ENCODE measurements at places on chromosomes 2 and 18.

GRCh38 chr2:11140492-11140891 is 14.8 kb upstream of the SLC66A3 start:
- DNase-seq = no peak

GRCh38 chr2:119520696-119521432 is 3.4 kb downstream of the SCTR start:
- DNase-seq = no peak

DNA sequence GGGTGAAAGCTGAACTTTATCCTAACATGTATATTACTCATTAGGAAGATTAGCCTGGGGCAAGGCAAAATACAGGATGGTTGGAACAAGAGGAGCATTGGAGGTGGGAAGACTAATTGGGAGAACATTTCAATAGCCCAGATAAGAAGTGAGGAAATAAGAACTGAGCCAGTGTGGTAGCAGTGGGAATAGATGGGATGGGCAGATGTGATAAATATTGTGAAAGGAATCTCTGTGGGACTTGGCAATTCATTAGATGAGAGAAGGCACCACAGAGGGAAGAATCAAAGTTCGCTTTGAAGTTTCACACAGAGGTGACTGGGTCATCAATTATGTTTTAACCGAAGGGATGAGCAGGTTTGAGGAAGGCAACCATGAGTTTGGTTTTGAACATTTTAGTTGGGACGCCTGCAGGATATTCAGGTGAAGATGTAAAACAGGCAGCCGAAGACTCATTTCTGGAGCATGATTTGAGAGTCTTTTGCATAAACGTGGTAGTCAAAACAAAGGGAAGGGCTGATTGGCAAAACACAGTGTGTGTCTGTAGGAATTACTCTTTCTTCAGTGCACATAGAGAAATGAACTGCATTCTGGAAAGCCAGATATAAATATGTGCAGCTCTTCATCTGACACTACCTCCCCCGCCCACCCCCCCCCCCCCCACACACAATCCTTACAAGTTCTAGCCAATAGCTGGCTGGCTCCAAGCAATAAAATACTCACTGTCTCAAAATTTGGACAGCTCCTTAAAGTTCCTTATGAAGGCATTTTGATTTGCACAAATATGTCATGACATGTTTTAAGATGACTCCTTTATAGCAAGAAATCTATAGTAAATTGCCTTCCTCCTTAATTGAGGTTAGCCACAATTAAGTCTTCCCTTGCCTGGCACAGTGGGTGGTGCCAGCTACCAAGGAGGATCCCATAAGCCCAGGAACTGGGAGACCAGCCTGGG is 1.9 kb upstream of the SLC1A4 start:
- no peak for DNase-seq

DNA sequence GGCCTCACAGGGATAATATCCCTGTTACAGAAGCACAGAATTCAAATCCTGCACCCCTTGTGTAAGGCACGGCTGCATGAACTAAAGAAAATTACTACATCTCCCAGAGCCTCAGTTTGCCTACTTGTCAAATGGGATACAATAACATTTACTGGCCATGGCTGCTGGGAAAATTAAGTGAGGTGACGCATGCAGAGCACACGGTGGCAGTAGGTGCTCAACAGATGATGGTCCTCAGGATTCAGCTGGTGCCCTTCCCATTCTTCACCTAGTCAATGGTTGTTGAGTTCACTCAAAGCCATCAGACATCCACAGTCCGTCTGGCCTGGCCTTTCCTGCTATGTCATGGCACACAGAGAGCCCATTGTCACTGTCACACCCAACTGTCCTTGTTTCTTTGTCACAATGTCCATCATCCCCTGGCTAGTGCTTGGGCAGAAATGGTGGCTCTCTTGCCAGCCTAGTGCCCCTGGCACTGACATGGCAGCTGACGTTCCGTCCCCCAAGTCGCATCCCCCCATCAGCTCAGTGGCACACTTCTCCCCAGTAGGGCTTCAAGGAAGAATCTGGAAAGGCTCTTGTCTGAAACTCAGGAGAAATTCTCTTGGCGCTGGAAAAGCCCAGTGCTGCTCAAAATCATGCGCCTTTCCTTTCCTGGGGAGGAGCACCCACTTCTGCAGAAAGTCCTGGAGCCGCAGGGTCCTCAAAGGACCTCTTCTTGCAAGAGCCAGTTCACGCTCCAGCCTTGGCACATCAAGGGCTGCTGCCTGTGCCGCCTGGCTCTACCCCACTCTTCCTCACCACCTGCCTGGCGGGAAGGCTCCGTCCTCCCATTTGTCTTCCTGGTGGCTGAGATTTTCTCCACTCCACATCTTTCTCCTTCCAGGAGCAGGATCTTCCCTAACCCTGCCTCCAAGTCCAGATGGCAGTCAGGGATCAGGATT is 55.9 kb upstream of the SLC66A3 start:
- no peak for DNase-seq

DNA sequence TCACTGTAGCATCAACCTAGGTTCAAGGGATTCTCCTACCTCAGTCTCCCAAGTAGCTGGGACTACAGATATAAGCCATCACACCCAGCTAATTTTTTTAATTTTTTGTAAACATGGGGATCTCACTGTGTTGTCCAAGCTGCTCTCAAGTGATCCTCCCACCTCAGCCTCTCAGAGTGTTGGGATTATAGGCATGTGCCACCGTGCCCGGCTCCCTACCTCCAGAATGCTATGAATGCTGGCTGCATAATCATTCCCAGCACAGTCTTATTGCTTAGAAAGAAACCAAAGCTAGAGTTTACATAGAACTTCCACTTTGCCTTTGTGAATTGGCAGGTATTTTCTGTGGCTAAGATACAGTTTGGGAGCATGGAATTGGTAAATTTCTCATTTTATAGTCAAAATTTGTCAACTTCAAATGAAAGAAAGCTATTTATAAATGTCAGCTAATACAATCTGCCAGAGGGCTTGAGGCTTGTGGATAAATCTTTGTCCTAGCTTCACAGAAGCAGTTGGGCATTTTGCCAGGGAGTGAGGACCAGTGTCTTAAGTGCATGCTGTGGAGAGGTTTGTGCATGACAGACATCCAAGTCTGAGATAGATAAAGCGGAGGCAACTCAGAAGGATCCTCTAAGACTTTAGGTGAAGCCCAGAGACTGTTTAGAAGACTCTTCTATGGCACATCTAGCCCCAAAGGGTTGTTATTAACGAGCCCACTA is 175.4 kb downstream of the ANTXR1 start:
- no peak for DNase-seq

GRCh38 chr2:157822533-157822932 is 53.6 kb downstream of the ACVR1 start:
- no peak for DNase-seq

DNA sequence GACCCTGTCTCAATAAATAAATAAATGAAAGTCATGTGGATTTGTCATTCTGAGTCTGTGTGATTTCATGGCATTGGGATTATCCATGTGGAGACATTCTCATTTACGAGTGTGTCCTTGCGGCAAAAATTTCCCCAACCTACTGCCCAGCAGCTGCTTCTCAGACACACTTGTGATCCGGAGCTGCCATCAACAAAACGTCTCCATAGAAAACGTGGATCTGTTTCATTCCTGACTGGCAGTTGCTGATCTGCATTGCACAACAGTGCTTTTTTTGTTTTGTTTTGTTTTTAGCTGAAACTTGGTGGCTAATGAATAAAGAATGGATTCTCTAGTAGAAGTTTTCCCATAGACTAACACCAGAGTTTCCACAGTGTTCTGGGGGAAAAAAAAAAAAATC is 74.7 kb downstream of the TGIF1 start:
- no peak for DNase-seq

DNA sequence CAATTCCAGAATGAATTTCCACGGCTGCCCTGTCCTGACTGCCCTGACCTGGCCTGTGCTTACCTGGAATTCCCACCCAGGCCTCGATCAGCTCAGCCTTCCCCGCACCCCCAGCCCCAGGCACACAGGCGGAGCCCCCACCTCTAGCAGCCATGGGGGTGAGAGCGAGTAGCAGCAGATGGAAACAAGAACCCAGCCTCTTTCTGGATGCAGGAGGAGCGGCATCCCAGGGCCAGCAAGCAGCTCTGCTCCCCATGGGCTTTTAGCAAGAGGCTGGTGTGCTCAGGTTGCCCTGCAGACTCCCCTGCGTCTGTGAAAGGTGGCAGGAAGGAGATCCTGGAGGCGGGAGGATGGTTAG is 101.8 kb downstream of the TPO start:
- no peak for DNase-seq

DNA sequence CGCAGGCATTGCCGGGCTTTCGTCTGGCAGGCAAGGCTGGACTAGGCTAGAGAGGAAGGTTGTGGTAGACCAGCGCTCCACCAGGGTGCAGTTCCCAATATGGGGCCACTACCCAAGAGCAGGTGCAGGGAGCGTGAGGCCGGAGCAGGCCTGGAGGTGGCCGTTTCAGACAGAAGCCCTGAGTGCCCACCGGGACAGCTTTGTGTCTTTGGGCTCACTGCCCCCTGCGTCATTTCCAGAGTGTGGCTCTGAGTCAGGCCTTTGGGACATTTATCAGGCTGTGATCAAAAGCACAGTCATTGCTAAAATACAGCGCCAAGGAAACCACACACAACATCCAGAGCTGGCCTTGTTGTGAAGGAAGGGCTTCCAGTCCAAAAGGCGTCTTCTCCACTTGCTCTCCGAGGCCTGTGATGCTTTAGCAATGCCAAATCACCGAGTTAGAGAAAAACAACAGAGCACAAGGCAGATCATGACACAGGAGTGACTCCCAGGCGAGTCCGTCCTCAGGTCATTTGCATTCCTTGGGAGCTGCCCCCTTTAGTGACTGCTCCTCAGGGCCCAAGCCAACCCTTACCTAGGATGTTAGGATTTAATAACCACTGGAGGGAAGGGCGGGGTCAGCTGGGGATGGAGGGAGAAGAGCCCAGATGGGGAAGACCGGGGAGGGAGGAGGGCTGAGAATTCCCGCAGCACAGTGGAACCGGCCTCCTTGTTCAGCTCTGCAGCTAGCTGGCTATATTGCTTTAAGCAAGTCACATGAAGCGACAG is 42.3 kb downstream of the RFX8 start:
- DNase-seq = no peak

- DNase-seq = no peak
Observed at GRCh38 chr18:60146220-60146960, 226.2 kb downstream of the MC4R start.

DNA sequence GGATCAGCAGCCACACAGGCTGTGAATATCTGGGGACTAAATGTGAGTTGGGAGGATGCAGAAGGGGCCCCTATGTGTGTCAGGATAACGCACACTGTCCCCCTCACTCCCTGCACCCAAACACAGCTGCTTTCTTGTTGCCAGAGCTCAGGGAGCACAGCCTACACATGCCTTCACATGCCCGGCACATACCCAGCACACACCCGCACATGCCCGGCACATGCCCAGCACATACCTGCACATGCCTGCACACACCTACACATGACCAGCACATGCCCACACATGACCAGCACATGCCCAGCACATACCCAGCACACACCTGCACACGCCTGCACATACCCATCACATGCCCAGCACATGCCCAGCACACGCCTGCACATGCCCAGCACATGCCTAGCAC is 75.6 kb downstream of the TPO start:
- DNase-seq = no peak

DNA sequence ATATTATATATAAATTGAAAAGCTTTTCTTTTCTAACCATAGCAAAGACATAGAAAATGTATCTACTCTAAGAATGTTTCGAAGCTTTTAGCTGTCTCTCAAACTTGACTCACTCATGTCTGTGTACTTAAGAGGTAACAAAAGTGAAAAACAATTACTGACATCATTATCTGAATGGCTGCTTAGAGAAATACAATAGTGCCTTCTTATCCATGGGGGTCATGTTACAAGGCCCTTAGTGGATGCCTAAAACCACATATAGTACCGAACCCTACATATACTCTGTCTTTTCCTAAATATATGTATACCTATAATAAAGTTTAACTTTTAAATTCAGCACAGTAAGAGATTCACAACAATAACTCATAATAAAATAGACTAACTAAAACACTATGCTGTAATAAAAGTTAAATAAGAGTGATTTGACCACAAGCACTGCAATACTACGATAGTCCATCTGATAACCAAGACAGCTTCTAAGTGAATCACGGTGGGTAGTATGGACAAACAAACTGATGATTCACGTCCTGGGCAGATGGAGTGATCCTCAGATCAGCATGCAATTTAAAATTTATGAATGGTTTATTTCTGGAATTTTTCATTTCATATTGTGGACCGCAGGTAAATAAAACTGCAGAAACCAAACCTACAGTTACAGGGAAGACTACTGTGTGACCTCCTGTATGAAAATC is 246.2 kb downstream of the XIRP2 start:
- DNase-seq = no peak

DNA sequence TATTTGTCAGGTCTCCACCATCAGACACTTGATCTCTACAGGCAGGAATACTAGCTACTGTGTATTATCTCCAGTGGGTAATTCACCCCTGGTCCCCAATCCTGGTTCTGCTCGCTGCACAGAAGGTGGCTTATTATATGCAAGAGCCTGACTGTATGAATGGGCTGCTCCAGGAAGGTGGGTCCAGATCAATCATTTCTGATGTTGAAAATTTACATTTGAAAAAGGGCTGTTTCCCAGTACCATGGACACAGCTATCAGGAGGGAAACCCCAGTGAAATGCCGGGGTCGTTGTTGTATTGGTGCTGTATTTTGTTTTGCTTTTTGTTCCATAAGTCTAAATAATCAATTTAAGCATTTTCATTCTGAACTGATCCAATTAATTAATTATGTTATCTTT is 367.6 kb downstream of the RND3 start:
- DNase-seq = peak; percentile 25

GRCh38 chr18:413233-413632 is 87.3 kb downstream of the COLEC12 start:
- DNase-seq = no peak

DNA sequence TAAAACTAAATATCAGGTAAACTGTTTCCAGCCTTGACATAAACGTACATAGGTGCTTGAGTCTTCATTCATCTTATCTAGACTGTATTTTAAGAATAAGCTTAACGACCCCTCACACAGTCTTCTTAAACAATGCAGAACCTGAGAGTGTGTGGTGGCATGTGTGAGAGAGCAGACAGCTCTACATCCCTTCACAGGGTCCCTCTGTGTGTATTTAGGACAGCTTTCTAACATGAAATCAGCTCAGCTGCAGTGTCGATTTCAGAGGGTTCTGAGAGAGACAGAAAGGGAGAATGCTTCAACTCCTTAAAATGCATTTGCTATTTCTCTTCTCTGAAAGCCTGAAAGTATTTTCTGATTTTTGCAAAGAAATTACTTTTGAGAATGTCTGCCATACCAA is 185.2 kb downstream of the GRB14 start:
- DNase-seq = no peak
